ENCODE measurements at places on chromosomes 3 and 15.

- no peak for DNase-seq
These were observed 16.6 kb downstream of the ACAD9 start for GRCh38 chr3:128895843-128896697.

- DNase-seq, result no peak
These were observed 2.5 kb downstream of the AP4E1 start for GRCh38 chr15:50911001-50911400.

- DNase-seq, result no peak
These were observed 245.4 kb downstream of the LRRN1 start for GRCh38 chr3:4044619-4045018.

- no peak for DNase-seq
These were observed 382.4 kb upstream of the GBE1 start for GRCh38 chr3:82143661-82144412.

- no peak for DNase-seq
These were observed 182.1 kb downstream of the CLSTN2 start for GRCh38 chr3:140117096-140117526.

GRCh38 chr3:38039101-38039898, at the start of gene DLEC1:
DLEC1 (plus strand) TSS chr3:38039208; CDS start chr3:38039226, 18 bp downstream.
- DNase-seq, result no peak

- DNase-seq, result no peak
These were observed 388.0 kb upstream of the WNT5A start for GRCh38 chr3:55875113-55875512.

DNA sequence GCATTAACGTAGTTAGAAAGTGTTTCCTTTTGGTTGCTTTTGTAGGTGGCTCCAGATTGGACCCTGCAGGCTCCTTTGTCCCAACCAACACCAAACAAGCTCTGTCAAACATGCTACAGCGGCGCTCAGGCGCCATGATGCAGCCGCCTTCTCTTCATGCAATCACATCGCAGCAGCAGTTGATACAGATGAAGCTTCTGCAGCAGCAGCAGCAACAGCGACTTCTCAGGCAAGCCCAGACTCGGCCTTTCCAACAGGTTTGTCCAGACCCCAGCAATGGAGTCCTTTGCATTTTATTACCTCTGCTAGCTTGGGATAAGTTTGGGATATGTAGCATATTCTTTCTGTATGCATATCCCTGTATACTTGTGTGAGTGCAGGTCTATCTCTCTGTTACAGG, 10.1 kb upstream of the P2RY12 start:
- DNase-seq, result no peak

DNA sequence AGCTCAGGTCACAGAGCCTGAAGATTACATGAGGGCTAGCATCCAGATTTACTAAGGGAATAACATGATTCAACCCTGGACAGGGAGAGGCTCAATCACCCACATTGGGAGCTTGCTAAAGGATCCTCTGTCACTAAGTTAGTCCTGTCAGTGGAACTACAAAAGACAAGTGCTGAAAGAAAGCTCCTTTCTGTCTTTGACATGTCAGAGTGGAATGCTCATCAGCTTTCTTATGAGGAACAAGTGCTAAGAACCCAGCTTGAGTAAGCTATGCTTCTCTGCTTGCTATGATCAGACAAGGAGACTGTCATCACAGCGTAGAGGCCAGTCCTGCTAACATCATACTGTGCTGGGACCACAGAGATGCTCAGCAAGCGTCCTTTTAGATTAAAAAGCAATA, 74.5 kb downstream of the MB21D2 start:
- DNase-seq, result no peak

DNA sequence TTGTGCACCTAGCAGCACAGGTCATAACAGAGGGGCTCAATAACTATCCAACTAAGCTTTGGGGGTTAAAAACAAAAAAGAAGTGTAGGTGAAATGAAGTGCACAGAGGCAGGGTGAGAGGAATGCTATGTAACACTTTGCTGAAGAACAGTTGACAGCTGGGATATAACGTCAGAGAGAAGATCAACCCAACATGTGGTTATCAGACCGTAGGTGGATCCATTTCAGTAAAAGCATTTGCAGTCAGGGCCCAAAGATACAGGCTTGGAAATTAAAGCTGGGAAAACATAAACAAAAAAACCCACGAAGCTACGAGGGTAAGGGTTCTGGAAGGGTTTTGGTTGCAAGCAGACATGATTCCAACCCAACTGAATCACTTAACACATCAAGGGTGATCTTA, 377.5 kb upstream of the NR2F2 start:
- no peak for DNase-seq

- DNase-seq, result no peak
These were observed 27.9 kb upstream of the PRTG start for GRCh38 chr15:55770806-55771205.

- no peak for DNase-seq
These were observed 24.6 kb upstream of the CORO2B start for GRCh38 chr15:68553994-68554720.

- DNase-seq, result no peak
These were observed 33.7 kb downstream of the ADCY5 start for GRCh38 chr3:123414973-123415775.

- DNase-seq, result no peak
These were observed 29.7 kb downstream of the DNASE1L3 start for GRCh38 chr3:58180940-58181587.

- no peak for DNase-seq
These were observed 13.2 kb upstream of the ADPGK start for GRCh38 chr15:72796515-72797337.

DNA sequence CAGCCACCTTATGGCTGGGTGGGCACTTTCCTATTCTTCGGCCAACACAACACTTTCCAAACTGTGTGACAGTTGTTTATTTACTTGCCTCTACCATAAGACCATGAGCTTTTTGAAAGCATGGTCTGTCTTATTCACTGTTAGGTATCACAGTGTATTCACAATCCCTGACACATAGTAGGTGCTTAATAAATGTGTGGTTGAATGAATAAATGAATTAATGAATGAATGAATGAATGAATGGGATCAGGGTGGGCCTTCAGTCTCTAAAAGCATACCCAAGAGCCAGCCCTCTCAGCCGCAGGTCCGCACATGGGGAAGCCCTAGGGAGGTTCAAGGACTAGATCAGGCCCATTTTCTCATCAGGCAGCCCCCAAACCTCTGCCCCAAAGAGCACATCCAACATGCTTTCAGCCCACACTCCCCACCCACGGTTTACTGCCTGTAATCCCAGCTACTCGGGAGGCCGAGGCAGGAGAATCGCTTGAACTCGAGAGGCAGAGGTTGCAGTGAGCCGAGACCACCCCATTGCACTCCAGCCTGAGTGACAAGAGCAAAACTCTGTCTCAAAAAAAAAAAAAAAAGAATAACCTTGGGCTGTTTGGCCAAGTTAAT, 95.9 kb downstream of the LIPC start:
- DNase-seq, result no peak

DNA sequence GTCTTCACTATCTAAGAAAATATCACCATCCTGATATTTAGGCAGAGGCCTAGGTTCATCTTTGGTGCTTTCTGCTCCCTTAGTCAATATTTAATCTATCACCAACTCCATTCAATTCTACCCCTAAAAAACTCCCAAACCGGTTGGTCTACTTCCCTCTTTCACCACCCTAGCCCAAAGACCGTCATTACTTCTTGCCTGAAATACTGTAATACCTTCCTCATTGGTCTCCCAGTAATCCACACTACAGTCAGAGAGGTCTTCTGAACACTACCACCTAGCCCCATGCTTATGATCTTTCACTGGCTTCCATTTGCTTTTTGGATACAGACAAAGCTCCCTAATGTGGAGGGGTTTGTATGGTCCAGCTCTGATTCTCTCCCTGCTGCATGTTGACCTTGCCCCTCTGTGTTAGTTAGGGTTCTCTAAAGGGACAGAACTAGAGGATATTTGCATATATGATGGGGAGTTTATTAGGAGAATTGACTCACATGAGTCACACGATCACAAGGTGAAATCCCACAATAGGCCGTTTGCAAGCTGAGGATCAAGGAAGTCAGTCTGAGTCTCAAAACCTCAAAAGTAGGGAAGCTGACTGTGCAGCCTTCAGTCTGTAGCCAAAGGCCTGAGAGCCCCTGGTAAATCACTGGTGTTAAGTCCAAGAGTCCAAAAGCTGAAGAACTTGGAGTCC, 36.4 kb upstream of the ATP2C1 start:
- no peak for DNase-seq

GRCh38 chr15:51267051-51267702, 71.2 kb downstream of the CYP19A1 start:
- no peak for DNase-seq

GRCh38 chr15:39581242-39581792, 438 bp downstream of the THBS1 start:
- DNase-seq, result peak; percentile 14
